Lung microvascular endothelial cell (primary cell): ENCODE measurements at places on chromosomes 2 and 18. TPM values are rescaled to one million over a fixed set of nuclear protein-coding genes. Genes with fewer than 3 reads are reported as not detected.

DNA sequence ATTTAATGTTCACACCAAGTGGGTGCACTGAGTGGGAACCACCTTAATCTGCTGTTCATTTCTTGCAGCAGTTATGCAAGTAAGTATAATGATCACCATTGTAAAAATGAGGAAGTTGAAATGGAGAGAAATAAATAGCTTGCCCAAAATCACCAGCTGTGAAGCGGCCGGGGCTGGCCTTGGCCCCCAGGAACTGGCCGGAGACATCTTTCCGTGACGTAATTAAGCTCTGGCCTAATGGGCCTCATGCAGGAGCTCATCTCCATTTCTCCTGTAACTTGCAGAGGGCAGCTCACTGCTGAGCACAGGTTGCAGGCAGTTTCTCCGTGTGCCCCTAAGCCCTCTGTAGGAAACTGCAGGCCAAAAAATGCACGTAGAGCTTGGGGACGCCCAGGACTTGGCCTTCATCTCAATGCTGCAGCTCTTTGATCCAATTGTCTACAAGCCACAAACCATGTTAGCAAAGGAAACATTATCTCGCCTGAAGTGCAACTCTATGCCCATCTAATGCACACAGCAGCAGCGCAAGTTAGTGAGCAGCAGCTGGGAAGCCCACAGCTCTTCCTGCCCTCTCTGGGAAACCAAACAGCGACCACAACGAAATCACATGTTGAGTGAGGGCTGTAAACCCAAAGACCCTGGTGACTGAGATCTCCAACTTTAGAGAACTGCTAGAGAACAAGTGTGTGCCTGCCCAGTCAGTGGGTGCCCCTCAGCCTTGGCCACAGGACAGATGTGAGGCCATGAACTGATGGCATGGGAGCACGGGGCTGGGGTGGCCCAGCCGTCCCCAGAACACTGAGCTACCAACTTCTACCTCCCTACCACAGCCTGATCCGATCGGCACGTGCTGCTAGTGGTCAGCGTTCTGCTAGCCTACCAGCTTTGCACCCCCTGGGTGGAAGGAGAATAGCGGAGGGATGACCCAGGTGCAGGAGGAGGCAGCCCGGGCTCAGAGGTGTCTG lies 28.8 kb downstream of the APCDD1 start:
- no peak for DNase-seq

CTNNA2 gene
- total RNA-seq, result not detected in 2 replicates

GRCh38 chr2:8799004-8799403 lies 38.4 kb downstream of the KIDINS220 start:
- no peak for DNase-seq

- DNase-seq, result peak; percentile 81
Observed at GRCh38 chr2:225010804-225011203, 31.5 kb downstream of the DOCK10 start.

DNA sequence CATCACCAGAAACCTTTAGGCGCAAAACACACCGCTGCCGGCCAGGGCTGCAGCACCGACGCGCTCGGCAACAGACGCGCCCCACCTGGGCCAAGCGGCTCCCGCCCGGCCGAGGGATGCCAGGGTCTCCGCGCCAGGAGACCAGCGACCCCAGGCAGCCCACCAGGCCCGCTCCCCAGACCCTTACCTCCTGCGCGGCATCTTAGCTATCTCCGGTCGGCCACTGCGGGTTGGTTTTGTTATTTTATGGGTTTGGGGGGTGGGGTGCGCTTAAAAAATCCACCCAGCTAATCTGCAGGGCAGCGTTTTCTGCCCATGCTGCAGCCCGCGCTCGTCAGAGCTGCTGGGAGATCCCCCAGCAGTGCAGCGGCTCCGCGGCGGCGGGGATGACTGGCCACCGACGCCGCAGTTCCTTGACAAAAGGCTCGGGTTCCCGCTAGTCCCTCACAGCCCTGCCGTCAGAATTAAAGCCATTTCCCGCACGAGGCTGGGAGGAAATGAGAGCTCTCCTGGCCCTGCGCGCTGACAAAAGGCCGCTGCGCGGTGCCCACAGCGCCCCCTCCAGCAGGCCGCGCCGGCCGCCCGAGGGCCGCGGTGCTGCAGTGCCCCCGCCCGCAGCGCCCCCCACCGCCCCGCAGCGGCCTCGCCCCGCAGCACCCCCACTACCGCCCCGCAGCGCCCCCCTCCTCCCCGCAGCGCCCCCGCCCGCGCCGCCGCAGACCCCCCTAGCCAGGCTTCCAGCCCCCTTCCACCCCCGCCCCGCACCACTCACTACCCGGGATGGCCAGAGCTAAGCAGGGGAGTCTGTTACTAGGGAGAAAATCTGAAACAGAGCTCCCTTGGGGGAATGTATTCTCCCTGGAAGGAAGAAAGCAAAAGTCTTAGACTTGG lies at the start of gene ADD2:
Gene ADD2, minus strand, starts transcription at position 502 of the 891 bp plus-strand sequence. CDS start 61,792 bp downstream, outside the sequence.
- peak; percentile 29 for DNase-seq

MEP1B gene
- not detected in 2 replicates for total RNA-seq

KCNG2 gene
- 0.44 and 1.4 TPM in 2 replicates for total RNA-seq

CAPN14 gene
- under 0.01 TPM in 1 of 2 replicates, not detected in the other for total RNA-seq

GRCh38 chr2:232781765-232782164 lies 5.4 kb upstream of the KCNJ13 start:
- no peak for DNase-seq

- no peak for DNase-seq
Observed at GRCh38 chr2:134717286-134718022, 1.3 kb downstream of the TMEM163 start.

DNA sequence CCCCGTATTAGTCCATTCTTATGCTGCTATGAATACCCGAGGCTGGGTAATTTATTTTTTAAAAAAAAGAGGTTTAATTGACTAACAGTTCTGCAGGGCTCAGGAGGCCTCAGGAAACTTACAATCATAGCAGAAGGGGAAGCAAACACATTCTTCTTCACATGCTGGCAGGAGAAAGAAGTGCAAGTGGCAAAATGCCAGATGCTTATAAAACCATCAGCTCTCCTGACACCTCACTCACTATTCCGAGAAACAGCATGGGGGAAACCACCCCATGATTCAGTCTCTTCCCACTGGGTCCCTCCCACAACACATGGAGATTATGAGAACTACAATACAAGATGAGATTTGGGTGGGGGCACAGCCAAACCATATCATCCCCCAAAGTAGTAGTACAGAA lies 2148.5 kb upstream of the PIK3C3 start:
- no peak for DNase-seq

DNA sequence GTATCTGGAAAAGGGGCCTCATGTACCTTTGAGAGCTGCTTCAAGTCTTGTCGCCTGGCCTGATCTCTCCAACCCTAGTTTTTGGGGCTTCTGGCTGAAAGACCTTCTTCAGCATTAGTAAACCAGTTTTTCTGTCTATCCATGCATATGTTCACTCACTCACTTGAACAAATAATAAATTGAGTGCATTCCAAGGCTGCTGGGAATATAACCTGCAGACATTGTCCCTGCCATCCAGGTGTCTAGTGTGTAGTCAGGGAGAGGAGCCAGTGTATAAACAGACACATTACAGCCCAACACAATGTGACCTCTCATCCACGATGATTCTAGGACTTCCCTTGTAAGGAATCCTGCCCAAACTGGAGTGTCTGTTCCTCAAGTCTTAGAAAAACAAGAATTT lies 262.1 kb downstream of the PRKCE start:
- no peak for DNase-seq

GRCh38 chr2:62215306-62216064 lies 19.6 kb downstream of the B3GNT2 start:
- DNase-seq, result no peak

DNA sequence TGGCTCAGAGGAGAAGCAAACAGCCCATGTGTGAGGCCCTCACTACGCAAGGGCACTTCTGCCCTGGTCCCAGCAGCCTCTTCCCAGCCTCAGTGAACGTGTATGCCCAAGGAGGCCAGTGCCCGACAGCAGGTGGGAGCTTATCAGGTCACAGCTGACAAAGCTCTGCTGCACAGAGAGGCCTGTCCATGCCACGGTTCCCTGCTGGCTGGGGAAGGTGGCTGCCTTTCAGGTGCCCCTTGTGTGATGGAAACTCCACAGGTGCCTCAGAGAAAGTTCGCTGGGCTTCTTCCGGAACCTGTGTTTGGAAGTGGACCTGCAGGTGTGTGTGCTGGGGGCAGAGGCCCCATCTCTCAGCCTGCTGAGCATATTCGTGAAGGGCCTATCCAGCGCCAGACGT lies 47.3 kb downstream of the EDAR start:
- no peak for DNase-seq

DYNAP gene
- not detected in 2 replicates for total RNA-seq

DNA sequence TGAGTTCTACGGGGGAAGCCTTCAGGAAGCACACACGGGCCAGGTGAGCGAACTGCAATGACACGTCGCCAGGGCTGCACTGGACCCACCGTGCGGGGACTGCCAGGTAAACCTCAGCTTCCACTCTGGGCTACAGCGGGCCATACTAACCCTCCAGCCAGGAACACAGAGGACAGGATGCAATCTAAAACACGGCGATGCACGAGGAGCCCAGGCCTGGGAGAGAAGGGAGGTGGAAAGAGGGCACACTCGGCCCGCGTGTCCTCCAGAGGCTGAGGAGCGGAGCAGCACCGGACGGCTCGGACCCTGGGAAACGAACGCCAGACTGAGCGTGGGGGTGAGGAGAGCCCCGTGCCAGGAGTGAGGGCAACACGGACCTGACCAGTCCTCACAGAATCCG lies 69.3 kb downstream of the HDAC4 start:
- DNase-seq, result no peak

GRCh38 chr2:83817511-83817910 lies 641.6 kb downstream of the SUCLG1 start:
- DNase-seq, result peak; percentile 5

GRCh38 chr2:217935901-217936684 lies 66.7 kb downstream of the TNS1 start:
- no peak for DNase-seq

- DNase-seq, result peak; percentile 75
Observed at GRCh38 chr2:86372641-86373502, 35.4 kb upstream of the REEP1 start.

DNA sequence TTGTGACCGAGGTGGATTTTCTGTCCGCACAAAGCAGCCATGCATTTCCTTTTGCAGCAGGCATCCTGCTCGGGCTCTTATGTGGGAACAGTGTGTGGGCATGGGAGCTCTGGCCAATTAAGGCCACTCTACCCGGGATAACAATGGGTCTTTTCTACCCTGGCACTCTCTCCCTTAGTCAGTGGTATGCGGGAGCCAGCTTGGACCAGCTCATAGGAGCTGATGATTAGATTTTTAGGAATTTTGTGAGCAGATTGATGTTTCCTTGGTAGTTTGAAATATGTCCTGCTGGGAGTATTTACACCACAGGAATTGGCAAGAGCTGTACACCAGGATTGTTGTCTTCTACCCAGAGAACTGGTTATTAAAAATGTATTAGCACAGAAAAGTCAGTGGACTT lies 89.3 kb downstream of the SPP2 start:
- no peak for DNase-seq

GRCh38 chr18:10912790-10913545 lies 236.4 kb downstream of the PIEZO2 start:
- peak; percentile 80 for DNase-seq

RAD51AP2 gene
- not detected in 2 replicates for total RNA-seq

SEH1L gene
- total RNA-seq, result 26.2 and 47.6 TPM in 2 replicates

- peak; percentile 88 for DNase-seq
Observed at GRCh38 chr2:43707255-43708015, 31.2 kb upstream of the C1GALT1C1L start.

FHOD3 gene
- total RNA-seq, result under 0.01 and 0.44 TPM in 2 replicates

DNA sequence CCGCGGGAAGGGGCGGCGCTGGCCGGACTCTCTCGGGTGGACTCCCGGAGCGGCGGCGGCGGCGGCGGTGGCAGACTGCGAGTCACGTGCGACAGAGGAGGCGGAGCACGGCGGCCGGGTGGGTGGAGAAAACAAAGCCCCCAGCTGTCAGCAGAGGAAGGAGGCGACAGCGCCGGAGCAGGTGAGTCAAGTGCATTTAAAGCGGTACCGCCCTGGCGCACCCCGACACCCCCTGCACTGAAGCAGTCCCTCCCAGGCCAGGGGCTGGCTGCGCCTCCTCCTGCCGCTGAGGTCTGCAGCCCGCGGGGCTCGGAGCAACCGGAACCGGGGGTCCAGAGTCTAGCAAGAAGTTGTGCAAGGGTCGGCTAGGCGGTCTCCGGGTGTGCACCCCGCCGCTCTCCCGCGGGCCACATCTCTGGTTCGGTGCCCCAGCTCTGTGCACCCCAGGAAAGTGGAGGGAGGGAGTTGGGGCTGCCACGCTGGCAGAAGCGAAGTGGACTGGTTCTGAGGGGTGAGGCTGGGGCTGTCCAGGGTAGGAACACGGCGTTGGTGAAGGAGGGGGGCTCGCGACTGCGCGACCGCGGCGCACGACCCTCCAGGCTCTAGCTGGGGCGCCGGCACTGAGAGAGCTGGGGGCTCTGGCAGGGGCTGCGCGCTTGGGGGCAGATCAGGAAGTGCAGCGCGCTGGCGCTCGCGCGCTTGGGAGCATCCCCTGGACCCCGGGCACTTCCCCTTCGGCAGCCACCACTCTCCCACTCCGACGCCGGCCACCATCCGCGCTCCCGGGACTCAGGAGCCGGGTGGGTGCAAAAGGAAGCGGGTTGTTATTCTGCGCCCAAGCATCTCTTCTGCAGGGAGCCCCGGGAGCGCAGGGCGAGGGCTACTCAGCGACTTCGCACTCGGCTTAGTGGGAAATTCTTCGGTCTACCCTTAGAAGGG lies 64.0 kb upstream of the MAPRE2 start:
- peak; percentile 37 for DNase-seq

- peak; percentile 49 for DNase-seq
Observed at GRCh38 chr18:49052891-49053644, 102.3 kb upstream of the SMAD7 start.

- DNase-seq, result no peak
Observed at GRCh38 chr2:150621526-150622213, 134.2 kb upstream of the RND3 start.

DNA sequence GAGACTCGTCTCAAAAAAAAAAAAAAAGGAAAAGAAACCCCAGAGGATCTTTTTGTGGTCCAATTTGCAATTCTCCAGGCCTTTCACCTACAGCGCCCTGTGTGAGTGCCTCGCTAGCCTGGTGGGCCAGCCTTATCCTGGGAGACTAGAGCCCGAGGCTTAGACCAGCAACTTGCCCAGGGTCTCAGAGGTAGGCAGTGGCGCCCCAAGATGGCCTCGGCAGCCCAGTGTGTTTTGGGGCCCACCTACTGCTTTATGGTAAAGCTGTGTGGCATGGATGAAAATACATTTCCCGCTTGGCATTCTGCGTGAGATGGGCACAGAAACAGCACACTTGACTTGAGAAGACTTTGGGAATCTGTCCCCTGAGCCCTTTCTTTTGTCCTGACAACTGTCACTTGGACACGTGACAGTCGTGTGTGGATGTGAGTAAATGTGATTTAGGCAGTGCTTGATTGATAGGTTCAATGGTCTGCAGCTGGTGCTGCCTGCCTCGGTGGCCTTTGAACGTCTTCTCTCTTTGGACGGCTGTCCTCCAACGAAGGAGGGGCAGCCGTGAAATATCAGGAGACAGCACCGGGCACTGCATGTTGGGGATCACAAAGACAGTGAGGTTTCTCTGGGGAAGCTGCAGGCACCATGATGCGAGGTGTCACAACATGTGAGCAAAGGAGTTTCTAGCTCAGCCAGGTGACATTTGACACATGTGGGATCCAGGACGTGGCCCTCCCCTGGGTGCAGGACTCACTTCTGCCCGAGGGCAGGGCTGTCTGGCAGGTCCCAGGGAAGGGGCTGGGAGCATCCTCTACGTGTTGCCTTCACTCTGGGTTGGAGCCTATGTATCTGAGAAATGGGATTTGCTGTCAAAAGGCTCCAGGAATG lies 209.5 kb upstream of the TWIST2 start:
- no peak for DNase-seq

GRCh38 chr2:9439536-9439935 lies 16.1 kb downstream of the CPSF3 start:
- no peak for DNase-seq

- no peak for DNase-seq
Observed at GRCh38 chr2:10524851-10525572, 76.9 kb upstream of the ODC1 start.
